ENCODE measurements at places on chromosomes 4 and X. TPM values are rescaled to one million over a fixed set of nuclear protein-coding genes. Genes with fewer than 3 reads are reported as not detected.

Gene TLR3
- not detected for total RNA-seq

Gene TREX2
- 2.1 TPM for total RNA-seq

Gene PNCK
- total RNA-seq = 1.2 TPM

Gene XG
- not detected for total RNA-seq

Gene UGT2B15
- total RNA-seq = not detected

Gene C4orf51
- not detected for total RNA-seq

Gene FAT1
- 0.02 TPM for total RNA-seq

Gene PRKG2
- total RNA-seq = 0.12 TPM

Gene SHISA3
- total RNA-seq = 0.21 TPM

Gene SPIN2A
- total RNA-seq = 0.30 TPM

Gene ADGRL3
- not detected for total RNA-seq

DNA sequence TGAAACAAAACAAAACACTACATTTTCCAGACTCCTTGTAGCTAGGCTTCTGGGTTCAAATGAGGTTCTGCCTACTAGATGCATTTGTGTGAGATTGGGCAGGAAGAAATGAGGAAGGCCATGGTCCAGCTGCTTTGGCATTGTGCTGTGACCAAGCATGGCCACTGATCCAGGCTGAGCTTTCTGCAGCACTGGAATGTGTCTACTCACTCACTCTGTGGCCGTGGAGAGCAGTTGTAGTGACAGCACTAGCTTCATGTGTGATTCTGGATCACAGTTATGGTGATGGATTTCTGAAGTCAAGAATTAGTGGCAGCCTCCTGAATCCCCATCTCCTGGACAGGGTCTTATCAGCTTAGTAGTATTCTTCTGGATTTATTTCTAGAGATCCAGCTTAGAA is 358.9 kb downstream of the GPAT3 start:
- no peak for DNase-seq
- H3K4me1 ChIP-seq = no peaks in the 10 kb centered on the region
- no peak overlapping the region for H3K27ac ChIP-seq
- no peak overlapping the region for H3K4me3 ChIP-seq
- no peaks in the 10 kb centered on the region for H3K36me3 ChIP-seq
- H3K27me3 ChIP-seq = peaks cover 9% of the 10 kb centered on the region

DNA sequence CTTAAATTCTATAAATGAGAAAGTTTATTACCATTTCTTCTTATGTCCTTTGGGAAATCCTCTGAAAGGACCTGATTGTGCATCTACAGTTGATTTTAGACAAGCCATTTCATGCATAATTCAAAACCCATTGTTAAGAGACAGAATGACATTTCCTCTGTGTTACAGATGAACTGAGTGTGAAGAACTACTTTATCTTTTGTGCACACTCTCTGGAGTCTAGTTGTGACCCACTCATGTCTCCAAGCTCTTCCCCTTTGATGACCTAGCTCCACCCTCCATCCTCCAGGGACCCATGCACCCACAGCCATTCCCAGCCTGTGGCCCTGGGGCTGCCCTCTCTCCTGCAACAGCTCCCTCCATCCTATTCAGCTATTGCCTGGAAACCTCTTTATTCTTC is 57.5 kb upstream of the BMPR1B start:
- no peak for DNase-seq
- no peak overlapping the region for H3K4me3 ChIP-seq
- H3K27ac ChIP-seq = no peak overlapping the region
- H3K36me3 ChIP-seq = no peaks in the 10 kb centered on the region
- H3K27me3 ChIP-seq = no peaks in the 10 kb centered on the region
- H3K4me1 ChIP-seq = no peaks in the 10 kb centered on the region

DNA sequence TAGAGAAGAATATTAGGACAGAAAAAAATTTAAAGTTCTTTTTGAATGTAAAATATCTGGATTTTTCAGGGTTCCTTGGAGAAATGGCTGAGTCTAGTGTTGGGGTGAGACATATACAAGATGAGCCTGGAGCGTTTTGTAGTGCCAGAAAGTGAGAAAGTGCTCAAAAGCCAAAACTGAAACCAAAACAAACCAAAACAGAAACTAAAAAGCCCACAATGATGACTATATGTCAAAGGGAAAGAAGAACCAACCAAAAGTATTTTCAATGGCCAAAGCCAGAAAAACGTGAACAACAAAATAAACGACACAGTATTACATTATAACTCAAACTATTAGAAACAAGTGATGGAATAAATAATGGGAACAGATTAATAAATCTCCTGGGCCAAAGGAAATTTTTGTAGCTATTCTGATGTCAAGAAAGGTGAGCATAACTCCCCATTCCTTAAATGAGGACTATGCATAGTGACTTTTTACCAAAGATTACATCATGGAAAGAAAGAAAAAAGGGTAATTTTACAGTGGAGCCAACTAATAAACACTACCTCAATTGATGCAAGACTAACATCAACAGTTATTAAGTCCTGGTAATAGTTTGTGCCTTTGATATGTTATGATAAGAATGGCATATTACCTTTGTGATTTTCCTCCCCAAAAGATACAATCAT is 1137.6 kb downstream of the C4orf33 start:
- no peak for DNase-seq
- H3K27me3 ChIP-seq = no peaks in the 10 kb centered on the region
- no peak overlapping the region for H3K27ac ChIP-seq
- peaks cover 4% of the 10 kb centered on the region for H3K4me1 ChIP-seq
- no peaks in the 10 kb centered on the region for H3K36me3 ChIP-seq

DNA sequence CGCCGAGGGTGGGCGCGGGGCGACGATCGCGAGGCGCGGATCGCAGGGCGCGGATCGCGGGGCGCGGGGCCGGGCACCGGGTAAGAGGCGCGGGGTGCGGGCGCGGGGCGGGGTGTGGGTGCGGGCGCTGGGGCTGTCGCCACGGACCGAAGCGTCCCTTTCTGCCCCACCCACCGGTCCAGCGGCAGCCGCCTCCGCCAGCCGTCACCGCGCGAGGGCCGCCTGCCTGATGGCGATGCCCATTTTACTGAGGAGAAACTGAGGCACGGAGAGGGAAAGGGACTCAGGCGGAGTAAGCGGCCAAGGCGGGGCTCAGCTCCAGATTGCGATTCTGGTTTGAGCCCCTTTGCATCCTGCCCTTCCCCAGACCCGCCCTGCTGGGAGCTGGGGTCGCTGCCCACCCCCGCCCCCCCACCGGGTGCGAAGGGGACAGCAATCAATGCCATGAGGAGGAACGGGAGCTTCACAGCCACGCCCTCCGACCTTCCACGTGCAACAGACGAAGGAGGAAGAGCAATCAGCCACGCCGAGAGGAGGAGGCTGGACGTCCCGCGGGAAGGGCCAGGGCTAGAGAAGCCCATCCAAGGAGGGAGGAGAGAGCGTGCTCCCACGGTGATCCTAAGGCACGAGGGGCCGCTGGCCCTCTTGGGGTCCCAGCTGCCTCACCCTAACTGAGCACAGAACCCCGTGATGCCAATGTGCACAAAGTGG is 10.9 kb upstream of the MAN2B2 start:
- no peak for DNase-seq
- H3K4me3 ChIP-seq = no peak overlapping the region
- peaks cover 7% of the 10 kb centered on the region for H3K4me1 ChIP-seq

DNA sequence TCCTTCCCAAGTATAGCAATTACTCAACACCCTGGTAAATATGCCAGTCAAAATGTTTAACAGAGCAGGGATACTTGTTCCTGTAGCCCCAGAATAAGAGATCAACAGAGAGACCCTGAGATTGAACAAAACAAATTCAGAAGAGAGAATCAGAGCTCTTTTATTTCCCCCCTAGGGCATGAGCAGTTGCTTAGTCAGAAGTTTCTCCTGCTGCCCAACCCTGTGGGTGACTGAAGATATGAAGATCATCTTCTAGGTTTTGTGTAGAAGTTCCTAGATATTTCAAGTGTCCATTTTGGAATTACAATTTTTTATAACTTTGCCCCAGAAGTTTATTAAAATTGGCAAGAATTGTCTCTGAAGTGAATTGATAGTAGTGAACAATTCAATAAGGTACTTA is 59.1 kb upstream of the RXFP1 start:
- H3K4me3 ChIP-seq = no peak overlapping the region
- H3K4me1 ChIP-seq = no peaks in the 10 kb centered on the region
- H3K27ac ChIP-seq = no peak overlapping the region
- no peak for DNase-seq
- H3K36me3 ChIP-seq = no peaks in the 10 kb centered on the region

- H3K36me3 ChIP-seq = no peaks in the 10 kb centered on the region
- no peaks in the 10 kb centered on the region for H3K4me1 ChIP-seq
- no peak for DNase-seq
- H3K4me3 ChIP-seq = no peak overlapping the region
Observed at GRCh38 chrX:141468940-141469339, 115.6 kb downstream of the SPANXA1 start.

- H3K36me3 ChIP-seq = no peaks in the 10 kb centered on the region
- H3K4me3 ChIP-seq = no peak overlapping the region
- H3K27ac ChIP-seq = no peak overlapping the region
- no peaks in the 10 kb centered on the region for H3K27me3 ChIP-seq
Observed at GRCh38 chr4:30601070-30601865, 118.9 kb upstream of the PCDH7 start.

DNA sequence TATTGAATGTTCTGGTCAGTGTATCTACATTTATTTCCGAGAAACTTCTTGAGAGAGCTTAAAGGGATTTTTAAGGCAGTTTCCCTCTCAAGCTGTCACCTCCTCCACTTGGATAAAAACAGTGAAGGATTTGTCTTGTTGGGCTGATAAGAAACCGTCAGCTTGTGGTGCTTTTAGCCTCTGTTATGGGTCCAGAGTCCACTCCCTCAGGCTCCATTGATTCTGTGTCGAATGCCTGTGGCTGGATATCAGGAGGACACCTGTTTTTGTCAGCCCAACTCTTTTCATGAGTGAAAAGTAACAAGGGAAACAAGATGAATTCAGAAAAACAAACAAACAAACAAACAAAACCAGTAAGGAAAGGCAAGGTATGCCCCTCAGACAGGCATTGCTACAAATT is 12.4 kb downstream of the CLCN4 start:
- no peak for DNase-seq
- H3K27me3 ChIP-seq = peaks cover 7% of the 10 kb centered on the region
- H3K4me3 ChIP-seq = no peak overlapping the region
- peaks cover 11% of the 10 kb centered on the region for H3K4me1 ChIP-seq
- H3K36me3 ChIP-seq = no peaks in the 10 kb centered on the region
- H3K27ac ChIP-seq = no peak overlapping the region

GRCh38 chr4:134501973-134502643 is 300.5 kb upstream of the PABPC4L start:
- H3K27ac ChIP-seq = no peak overlapping the region
- no peaks in the 10 kb centered on the region for H3K36me3 ChIP-seq
- no peaks in the 10 kb centered on the region for H3K4me1 ChIP-seq
- H3K4me3 ChIP-seq = no peak overlapping the region

DNA sequence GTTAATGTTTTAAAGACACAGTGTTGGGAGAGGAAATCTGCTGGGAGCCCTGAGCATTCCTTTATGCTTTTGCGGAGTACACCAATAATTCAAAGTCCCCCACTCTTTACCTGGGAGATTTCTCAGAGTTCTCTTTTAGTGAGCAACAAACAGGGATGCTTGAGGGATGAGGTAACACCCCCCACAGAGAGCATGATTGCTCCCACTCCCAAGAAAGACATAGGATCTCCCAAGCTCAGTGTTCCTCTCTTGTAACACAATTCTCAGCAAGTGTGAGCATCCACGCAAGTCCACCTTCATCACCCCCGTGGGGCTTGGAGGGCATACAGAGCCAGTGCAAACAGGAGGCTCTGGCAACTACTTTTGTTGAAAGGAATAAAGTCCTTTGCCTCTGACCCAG is 36.1 kb downstream of the GSPT2 start:
- no peaks in the 10 kb centered on the region for H3K4me1 ChIP-seq
- no peak for DNase-seq
- H3K27me3 ChIP-seq = no peaks in the 10 kb centered on the region
- no peak overlapping the region for H3K4me3 ChIP-seq
- H3K27ac ChIP-seq = no peak overlapping the region

DNA sequence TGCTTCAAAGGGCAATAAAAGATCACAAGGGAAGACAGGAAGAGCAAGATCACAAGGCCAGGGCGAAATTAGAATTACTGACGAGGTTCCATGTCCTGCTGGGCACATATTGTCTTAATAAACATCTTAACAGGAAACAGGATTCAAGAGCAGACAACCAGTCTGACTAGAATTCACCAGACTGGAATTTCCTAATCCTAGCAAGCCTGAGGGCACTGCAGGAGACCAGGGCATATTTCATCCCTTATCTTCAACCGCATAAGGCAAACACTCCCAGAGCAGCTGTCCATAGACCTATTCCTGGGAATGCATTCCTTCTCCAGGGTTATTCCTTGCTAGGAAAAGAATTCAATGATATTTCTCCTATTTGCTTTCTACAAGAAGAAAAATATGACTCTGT is 12.4 kb upstream of the TDO2 start:
- H3K27me3 ChIP-seq = peaks cover 28% of the 10 kb centered on the region
- no peak overlapping the region for H3K4me3 ChIP-seq
- H3K27ac ChIP-seq = no peak overlapping the region
- no peak for DNase-seq
- no peaks in the 10 kb centered on the region for H3K36me3 ChIP-seq

DNA sequence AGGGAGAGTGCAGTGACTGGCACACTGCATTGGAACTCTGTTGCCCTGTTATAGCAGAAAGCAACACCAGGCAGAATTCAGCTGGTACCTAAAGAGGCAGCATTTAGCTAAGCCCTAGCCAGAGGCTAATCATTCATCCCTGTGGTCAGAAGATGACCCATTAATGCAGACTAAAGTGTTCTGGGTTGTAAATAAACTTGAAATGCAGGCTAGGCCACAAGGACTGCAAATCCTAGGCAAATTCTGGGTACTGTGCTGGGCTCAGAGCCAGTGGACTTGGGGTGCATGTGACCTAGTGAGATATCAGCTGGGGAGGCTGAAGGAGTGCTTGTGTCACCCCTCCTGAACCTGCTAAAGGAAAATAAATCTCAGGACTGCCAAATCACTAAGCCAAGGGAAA is 91.2 kb downstream of the LPAR4 start:
- no peak overlapping the region for H3K4me3 ChIP-seq
- H3K27me3 ChIP-seq = no peaks in the 10 kb centered on the region
- no peaks in the 10 kb centered on the region for H3K4me1 ChIP-seq
- no peak for DNase-seq
- H3K36me3 ChIP-seq = no peaks in the 10 kb centered on the region

DNA sequence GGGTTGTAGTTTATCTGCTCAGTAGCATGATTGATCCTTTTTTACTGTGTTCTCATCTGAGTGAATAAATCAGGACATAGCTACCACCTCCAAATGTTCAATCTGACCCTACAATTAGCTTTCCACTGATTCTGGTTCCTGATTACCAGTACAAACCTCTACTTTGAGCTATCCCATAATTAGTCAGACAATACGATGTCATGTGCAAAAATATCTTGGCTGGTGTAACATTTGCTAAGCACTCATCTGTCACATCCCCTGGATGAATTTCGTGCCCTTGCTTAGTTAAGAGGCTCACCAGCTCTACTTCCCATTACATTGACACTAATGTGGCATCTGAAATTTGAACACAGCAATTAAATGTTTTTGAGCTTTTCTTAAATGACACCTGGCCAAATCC is 1101.0 kb upstream of the PCDH7 start:
- no peaks in the 10 kb centered on the region for H3K4me1 ChIP-seq
- H3K27ac ChIP-seq = no peak overlapping the region
- no peaks in the 10 kb centered on the region for H3K27me3 ChIP-seq
- DNase-seq = no peak

Measured in activated naive CD8-positive, alpha-beta T cell treated with anti-CD3 and anti-CD28 coated beads for 36 hours (primary cell).